Stimulated activated CD4-positive, alpha-beta T cell treated with anti-CD3 and anti-CD28 coated beads, Interleukin-4, amount 100 ng/mL, for 48 hours (primary cell): ENCODE measurements at places on chromosomes 2 and 18.
A peak's percentile ranks its signal among the peaks of the same experiment; 100 is the strongest.

DNA sequence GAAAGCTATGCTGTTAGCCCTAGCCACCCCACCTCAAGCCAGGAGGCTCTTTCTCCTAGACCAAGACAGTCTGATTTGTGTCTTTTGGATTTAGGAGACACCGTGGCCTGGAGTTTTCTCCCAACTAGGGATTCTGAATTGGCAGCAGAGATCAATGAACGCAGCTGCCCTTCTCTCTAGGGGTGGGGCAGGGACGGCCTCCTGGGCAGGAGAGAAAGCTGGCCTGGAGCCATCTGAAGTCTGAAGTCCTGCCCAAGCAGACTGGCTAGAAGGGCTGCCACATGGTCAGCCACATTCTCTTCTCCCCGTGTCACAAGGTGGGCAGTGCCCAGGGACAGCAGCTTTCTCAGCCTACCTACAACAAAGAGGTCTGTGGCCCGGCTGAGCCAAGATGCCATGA lies 45.1 kb downstream of the PIEZO2 start:
- no peak for DNase-seq

- DNase-seq = no peak
These were observed 1.3 kb downstream of the ZNF521 start for GRCh38 chr18:25350489-25351251.

DNA sequence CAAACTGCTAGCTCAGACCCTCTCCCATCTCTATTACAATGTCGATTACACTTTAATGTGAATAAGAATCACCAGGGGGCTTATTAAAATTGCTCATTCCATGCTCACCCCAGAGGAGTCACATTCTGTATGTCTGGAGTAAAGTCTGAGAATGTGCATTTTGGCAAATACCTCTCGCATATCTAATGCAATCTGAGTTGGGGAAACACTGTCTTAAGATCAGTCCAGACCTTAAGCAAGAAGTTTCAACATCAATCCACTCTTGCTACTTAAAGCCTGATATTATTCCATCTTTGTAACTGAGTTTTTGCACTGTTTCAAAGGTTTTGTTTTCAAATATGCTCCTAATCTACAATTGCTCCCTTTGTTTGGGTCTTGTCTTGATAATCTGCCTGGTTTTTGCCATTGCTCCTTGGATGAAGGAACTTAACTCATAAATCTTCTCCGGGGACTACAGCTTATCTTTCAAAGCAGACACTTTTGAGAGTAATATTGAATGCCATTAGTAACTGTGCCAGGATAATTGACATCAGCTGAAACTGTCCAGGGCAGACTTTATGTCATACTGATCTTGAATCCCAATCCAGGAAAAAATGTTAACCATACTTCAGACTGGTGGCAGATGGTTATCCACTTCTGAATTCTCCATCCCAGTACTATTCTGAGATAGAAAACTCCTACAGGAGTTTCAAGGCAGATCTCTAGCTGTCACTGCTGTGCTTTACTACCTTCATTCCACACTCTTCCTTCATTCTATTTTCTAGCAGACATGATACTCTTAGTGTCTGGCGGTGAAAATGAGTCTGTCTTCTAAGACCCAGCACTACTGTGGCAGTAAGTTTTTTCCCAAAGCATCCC lies 200.9 kb downstream of the ERBB4 start:
- DNase-seq = no peak

GRCh38 chr18:74942319-74942910 lies 266.5 kb downstream of the PTGR3 start:
- peak; percentile 12 for DNase-seq

- peak; percentile 27 for DNase-seq
These were observed 41.0 kb upstream of the MGAT4A start for GRCh38 chr2:98771721-98772524.

- no peak for DNase-seq
These were observed 55.1 kb upstream of the IMP4 start for GRCh38 chr2:130287656-130288026.

- DNase-seq = no peak
These were observed 76.2 kb downstream of the MAP3K20 start for GRCh38 chr2:173151671-173152401.

- DNase-seq = no peak
These were observed 540.9 kb upstream of the RAB6C start for GRCh38 chr2:129438501-129439057.

- no peak for DNase-seq
These were observed 50.3 kb downstream of the RPL37A start for GRCh38 chr2:216548901-216549331.

DNA sequence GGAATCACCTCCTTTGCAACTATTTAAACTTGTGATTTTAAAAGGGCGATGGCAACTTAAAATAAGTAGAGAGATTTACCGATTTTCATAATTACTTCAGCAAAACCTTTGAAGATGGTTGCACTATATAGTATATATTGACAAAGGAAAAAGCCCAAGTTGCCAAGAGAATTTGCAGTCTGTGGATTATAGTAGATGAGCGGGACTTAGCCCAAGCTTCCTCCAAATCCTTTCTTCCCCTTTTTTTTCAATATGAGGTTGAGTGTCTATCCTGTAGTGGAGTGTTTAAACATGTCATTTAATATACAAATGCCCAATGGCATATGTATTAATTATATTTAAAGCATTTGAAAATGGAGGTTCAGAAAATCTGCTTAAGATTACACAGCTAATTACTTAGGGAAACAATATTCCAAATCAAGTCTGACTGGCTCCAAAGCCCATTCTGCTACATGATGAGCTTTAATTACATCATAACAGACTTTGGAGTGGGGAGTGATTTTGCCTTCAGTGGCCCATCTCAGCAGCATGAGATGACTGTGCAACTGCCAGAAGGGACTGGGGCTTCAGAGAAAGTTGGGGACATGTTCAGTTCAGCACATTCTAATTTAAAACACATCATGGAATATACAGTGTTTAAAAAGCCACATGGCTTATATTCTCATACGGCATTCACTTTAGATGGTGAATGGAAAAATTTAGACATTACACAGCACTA lies 73.2 kb downstream of the COL3A1 start:
- no peak for DNase-seq

DNA sequence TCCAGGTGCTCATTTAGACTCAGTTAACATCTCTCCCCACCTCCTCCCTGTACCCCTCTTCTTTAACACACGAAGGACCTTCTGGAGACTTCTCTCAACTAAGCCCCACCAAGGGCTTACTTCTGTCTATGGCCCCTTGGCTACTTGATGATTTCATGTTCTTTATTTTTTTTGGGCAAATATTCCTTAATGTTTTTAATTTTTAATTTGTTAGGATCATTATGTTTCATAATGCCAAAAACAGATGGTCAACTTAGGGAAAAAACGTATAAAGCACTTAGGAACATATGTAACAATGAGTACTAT lies 25.9 kb downstream of the IL37 start:
- no peak for DNase-seq

DNA sequence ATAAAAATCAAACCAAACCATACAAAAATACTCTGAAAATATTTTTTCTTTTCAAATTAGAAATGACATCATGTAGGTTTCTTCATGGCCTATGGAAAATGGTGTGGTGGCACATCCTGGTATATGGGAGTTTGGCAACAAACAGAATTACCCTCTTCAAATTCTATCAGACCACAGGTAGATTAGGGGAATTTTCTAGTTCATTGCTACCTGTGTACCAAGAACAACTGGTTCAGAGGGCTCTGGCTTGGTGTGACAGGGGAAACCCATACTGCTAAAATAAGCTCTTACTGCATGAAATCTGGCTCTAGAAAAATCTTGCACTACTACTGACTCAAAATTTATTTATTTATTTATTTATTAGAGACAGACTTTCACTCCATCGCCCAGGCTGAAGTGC lies 63.4 kb upstream of the PELI1 start:
- DNase-seq = no peak

- no peak for DNase-seq
These were observed 144.0 kb downstream of the TNS1 start for GRCh38 chr2:217858519-217859491.

GRCh38 chr18:76895498-76895897 lies 73.1 kb downstream of the ZNF236 start:
- DNase-seq = no peak

- no peak for DNase-seq
These were observed 6.6 kb downstream of the DLX2 start for GRCh38 chr2:172095905-172096625.

- DNase-seq = no peak
These were observed at the start of gene UCN for GRCh38 chr2:27308359-27308881. Gene UCN, minus strand, starts transcription at chr2:27308445. Its CDS starts 550 bp downstream, at chr2:27307895.

DNA sequence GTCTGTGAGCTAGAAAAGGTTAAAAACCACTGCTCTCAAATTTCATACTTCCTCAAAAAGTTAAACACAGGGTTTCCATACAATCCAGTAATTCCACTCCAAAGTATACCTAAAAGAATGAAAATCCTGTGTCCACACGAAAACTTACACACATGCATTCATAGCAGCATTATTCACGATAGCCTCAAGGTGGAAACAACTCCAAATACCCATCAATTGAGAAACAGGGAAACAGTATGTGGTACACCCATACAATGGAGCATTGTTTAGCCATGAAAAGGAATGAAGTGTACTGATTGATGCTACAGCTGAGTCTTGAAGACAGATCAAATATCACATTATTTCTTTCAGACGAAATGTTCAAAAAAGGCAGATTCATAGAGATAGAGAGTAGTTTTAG lies 36.7 kb downstream of the UXS1 start:
- no peak for DNase-seq

- no peak for DNase-seq
These were observed 197.5 kb upstream of the NRP2 start for GRCh38 chr2:205484764-205485163.

GRCh38 chr2:120659275-120659977 lies 76.2 kb upstream of the GLI2 start:
- DNase-seq = no peak

GRCh38 chr2:69300650-69301049 lies 86.4 kb downstream of the GFPT1 start:
- DNase-seq = no peak

DNA sequence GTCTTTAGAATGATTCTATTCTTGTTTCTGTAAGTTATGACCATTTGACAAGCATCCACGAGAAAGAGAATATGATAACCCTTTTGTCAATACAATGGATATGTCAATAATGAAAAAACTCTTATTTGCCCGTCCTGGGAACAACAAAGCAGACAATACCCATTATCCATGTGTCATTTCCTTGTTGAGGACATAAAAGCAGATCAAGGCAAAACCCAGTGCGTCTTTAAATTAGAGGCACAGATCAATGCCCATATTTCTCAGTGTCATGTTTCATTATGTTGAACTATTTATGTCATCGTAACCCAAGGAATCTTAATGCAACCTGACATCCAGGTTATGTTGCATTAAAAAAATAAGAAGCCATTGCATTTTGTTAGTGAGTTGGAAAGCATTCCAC lies 365.0 kb upstream of the CELF4 start:
- no peak for DNase-seq

DNA sequence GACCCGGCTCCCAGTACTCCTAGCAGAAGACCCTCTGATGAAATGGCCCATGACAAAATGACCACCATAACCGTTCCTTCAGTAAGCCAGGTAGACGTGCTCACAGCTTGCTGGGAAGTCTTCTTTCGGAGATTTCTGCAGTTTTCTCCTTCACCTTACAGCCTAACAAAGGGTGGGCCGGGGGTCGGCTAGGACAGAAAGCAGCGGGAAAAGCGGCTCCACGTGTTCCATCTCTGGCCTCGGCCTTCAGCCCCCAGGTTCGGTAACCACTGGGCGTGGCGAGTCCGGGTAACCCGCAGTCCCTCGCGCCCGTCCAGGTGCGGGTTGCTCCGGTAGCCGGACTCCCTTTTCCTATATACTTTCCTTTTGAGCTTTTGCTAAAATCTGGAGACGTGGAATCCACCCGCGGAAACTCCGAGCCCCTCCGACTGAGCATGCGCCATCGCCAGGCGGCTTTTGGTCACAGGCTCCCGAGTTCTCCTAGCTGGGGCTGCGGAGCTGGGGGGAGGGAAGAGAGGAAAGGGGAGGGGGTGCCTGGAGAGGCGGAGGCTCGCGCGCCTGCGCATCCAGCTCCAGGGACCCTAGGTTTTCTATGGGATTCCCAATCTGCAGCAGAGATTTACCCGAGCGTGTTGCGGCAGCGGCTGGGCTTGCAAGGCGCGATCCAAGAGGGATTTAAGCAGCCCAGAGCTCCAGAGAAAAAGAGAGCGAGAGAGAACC lies at the start of gene VSNL1:
VSNL1 (plus strand) TSS at position 604 of the 720 bp plus-strand sequence. CDS start 51,379 bp downstream, outside the sequence.
- DNase-seq = no peak

DNA sequence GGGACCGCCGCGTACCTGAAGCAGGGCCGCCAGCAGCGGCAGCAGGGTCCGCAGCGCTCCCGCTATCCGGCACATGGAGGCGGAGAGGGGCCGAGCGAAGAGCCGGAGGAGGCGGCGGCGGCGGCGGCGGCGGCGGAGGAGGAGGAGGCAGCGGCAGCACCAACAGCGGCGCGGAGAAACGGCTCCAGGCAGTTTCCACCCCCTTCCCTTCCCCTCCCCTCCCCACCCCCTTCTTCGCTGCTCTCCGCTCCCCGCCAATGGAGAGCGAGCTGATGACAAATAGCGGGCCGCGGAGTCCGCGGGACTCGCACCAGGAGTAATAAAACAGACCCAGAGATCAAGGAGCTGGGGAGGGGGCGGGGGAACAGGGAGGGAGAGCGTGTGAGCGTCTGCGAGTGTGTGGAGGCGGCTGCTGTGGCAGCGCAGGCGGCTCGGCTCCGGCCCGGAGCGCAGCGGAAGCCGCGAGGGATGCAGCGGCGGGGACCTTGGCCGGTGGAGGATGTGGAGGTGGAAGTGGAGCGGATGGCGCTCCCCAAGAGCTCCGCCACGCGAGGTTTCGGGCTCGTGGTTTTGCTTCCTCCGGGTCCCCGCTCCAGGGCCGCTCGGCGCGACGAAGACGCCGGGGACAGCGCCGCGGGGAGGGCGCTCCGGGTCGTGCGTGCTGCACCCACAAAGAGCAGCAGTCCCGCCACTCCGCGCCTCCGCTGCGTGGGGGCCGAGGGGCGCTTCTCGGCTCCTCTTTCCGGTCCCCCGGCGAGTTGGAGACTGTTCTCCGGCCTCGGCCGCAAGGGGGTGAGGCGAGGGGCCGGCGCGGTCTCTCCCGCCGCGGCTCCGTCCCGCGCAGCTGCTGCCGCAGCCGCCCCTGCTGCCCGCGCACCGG lies at the start of gene CDH2:
CDH2 (minus strand) TSS at position 183 of the 880 bp plus-strand sequence; CDS start at position 75, 108 bp downstream.
- no peak for DNase-seq

- no peak for DNase-seq
These were observed 72.9 kb downstream of the XRCC5 start for GRCh38 chr2:216181953-216182461.

- no peak for DNase-seq
These were observed 676 bp downstream of the ACTR2 start for GRCh38 chr2:65228263-65228750.

GRCh38 chr2:190216829-190217228 lies 102.8 kb downstream of the HIBCH start:
- no peak for DNase-seq

GRCh38 chr18:80166240-80166639 lies 57.2 kb downstream of the ADNP2 start:
- DNase-seq = no peak

GRCh38 chr2:238924796-238925195 lies 76.9 kb downstream of the TWIST2 start:
- no peak for DNase-seq
